ENCODE measurements at places on chromosomes 1 and 21.

GRCh38 chr1:97091263-97091662, 369.7 kb downstream of the PTBP2 start:
- no peak for DNase-seq

DNA sequence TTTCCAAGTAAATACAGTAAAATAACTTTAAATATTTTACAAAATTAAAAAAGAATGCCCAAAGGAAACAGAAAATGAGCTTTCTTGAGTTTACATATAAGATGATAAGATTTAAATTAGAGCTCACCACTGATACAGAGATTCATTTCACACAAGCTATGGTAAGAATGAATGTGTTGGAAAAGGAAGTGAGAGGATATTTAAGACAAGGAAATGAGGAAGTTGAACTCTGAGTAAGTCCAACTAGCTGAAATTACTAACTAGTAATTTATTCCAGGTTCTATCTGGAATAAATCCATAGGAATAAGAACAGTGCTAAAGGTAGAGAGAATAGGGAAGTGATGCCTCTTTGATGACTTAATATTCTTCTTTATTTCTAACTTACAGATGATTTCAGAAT, 42.4 kb downstream of the FNBP1L start:
- no peak for DNase-seq

DNA sequence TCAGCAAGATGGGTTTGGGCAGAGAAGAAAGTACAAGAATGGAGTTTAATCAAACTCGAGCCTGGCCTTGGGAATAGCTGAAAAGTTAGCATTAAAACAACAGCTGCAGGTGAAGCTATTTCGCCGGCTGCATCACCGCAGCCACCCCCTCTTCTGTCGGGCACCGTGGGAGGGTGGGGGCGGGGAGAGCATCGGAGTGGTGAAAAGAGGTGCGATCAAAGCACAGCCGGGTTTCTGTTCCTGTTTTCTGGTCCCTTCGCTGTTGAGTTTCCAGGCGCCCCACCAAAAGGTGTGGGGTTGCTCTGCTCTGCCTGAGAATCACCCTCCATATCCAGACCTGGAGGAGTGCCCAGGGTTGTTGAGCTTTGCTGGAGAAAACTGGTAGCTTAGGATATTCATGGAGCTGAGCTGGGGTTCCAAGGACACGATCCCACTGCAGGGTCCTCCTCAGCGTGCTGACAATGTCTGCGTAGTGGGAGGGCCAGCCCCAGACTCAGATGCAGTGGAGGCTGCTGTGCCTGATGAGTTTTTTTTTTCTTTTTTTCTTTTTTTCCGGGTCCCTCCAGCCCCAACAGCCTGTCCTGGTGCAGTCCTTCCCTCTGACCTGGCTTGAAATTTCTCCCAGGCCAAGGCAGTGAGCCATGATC, 127.5 kb upstream of the C1orf174 start:
- DNase-seq: no peak

- DNase-seq: peak; percentile 68
Measured at GRCh38 chr21:15850645-15851044, 120.9 kb downstream of the USP25 start.

GRCh38 chr1:200901350-200901749, 6.7 kb downstream of the INAVA start:
- no peak for DNase-seq

GRCh38 chr1:15934211-15935055, 41.5 kb downstream of the ZBTB17 start:
- no peak for DNase-seq

- DNase-seq: no peak
Measured at GRCh38 chr1:6509919-6510291, 18.4 kb upstream of the PLEKHG5 start.

DNA sequence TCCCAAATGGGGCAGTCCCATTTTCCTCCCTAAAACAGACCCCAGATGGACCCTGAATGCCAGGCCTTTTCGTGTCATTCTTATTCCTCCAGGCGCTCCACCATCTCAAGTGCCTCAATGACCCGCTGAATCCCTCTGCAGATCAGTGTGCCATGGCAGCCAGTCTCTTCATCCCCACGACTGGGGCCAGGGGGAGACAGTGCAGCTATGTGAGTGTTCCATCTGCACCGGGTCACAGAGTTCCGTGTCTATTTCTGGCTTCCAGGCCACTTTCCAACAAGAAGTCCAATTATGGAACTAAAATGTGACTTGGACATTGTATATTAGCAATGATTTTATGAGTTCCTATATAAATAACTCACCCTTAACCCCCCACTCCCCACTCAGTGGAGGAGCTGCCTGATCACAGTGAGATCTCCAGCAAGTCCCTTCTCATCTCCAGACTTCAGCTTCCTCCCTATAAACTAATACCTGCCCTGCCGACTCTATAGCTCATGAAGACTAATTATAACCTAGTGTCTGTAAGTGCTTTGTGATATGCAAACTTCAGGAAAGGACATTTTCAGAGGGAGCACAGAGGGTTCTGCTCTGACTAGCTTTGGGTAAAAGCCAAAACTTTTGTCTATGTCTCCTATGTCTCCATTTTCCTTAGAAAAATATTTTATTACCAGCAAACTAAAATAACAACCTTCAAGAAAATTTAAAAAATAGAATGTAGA, 56.3 kb upstream of the NFASC start:
- no peak for DNase-seq

DNA sequence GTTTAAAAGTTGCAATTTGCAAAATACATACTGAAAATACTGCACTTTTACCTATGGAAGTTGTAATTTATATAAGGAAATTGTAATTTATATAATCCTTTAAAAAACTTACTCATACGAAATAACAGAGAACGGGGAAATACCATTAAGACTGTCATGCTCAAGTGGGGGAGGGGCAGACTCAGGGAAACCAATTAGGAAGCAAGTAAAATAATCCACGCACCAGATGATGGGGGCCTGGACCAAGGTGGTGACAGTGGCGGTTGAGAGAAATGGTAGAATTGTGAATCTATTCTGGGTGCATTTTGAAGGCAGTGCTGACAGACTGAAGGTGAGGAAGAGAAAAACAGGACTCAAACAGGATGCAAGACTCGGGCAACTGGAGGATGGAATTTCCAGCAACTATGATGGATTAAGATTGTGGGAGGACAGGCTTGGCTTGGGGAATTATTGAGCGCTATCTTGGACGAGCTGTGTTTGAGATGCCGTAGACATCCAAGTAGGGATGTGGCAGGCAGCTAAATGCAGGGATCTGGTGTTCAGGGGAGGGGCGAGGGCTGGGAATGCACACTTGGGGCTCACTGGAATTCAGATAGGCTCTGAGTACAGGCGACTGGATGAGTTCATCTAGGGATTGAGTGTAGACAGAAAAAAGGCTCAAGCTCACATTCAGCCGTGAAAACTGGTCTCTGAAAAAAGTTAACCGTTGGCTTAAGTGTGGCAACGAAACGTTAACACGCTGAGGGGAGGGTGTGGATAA, 977 bp downstream of the LCA5L start:
- peak; percentile 21 for DNase-seq

GRCh38 chr1:119004129-119004527, 16.0 kb upstream of the TBX15 start:
- DNase-seq: no peak

GRCh38 chr1:117312453-117313138, 54.7 kb upstream of the MAN1A2 start:
- DNase-seq: peak; percentile 60

GRCh38 chr21:35093514-35093913, 44.4 kb upstream of the RUNX1 start:
- DNase-seq: no peak

DNA sequence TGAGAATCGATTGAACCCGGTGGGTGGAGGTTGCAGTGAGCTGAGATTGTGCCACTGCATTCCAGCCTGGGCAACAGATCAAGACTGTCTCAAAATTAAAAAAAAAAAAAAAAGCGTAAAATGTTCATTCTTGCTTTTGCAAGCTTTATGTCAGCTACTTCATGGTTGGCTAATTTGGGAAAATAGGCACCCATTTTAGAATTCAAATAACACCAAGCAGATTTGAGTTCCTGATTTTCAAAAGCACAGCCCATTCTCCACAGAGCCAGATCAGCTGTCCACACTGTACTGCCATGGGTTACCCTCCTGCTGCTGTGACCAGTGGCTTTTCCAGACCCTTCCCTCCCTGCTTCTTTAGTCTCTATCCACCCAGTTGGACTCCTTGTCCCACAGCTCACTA, 4.4 kb downstream of the THEM5 start:
- DNase-seq: no peak

DNA sequence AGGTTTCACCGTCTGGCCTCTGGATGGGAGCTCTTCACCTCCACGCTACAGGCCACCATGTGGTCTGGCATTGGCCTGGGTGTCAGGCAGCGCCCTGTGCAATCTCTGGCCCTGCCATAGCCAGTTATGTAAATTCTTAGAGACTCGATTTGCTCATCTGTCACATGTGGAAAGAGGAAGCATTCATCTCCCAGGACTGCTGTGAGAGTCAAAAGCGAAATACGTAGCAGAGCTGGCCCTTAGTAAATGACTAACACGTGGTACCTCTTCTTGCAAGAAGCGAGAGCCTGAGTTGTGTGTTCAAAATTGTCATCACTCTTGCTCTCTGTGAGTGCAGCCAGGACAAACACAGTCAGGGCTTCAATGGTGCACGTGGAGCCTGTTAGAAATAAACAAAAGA, 159.0 kb upstream of the BACE2 start:
- DNase-seq: no peak

DNA sequence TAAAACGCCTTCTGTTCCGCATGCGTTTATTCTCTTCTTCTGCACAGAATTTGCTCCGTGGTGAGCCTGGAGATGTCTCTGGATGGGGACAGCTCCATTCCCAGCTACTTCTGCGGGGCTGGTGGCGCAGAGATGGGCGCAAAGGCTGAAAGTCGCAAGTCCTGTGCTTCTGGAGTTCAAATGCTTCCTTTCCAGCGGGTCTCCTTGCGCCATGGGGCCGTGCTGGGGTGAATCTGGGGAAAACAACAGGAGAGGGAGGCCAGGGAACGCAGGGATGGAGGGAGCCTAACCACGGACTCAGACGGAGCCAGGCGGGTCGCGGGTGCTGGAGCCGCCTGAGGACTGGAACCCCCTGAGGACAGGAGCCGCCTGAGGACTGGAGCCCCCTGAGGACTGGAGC, 2.9 kb upstream of the OR2T12 start:
- DNase-seq: no peak

- peak; percentile 99 for DNase-seq
Measured at GRCh38 chr1:22831729-22832413, 121.2 kb downstream of the EPHB2 start.

GRCh38 chr1:182347019-182347418, 44.6 kb downstream of the GLUL start:
- DNase-seq: no peak

DNA sequence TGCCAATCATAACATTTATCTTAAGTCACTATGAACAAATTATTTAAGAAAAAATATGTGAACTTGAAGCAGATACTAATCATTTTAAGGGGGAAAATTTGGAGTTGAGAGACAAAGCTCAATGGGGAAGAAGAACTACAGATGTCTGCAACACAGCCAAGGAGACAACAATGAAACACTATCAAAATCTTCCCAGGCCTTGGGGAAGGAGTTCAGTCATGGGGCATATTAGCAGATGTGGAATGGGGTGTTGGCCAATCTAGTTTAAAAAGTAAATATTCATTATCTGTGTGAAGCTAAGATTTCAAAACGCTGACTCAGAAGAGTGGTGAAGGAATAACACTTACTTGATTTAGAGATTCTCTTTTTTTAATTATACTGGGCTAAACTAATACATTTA, 671.6 kb upstream of the ZP4 start:
- DNase-seq: peak; percentile 64

- no peak for DNase-seq
Measured at GRCh38 chr21:41521489-41522027, 13.6 kb upstream of the TMPRSS2 start.

GRCh38 chr1:79792219-79792930, 785.8 kb upstream of the ADGRL4 start:
- peak; percentile 14 for DNase-seq

- peak; percentile 32 for DNase-seq
Measured at GRCh38 chr1:240414237-240414636, 197.7 kb downstream of the GREM2 start.

- DNase-seq: no peak
Measured at GRCh38 chr1:65866439-65866838, 73.7 kb downstream of the PDE4B start.

DNA sequence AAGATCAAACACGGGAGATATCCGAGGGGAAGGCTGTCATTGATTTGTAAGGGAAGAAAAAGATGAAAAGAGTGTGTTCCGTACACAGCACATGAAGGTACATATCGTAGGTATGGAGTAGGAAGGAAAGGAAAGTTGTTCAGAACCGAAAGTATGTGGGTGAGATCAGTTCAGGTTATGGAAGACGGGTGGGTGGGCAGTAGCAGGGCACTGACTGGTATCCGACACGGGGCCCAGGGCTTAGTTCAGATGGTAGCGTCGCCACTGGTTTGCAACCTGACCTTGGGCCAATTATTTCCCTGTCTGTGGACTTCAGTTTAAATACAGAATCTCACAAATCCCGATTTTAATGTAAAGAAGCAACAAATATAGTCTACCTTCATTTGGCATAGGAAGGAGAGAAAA, 27.8 kb upstream of the A3GALT2 start:
- no peak for DNase-seq

DNA sequence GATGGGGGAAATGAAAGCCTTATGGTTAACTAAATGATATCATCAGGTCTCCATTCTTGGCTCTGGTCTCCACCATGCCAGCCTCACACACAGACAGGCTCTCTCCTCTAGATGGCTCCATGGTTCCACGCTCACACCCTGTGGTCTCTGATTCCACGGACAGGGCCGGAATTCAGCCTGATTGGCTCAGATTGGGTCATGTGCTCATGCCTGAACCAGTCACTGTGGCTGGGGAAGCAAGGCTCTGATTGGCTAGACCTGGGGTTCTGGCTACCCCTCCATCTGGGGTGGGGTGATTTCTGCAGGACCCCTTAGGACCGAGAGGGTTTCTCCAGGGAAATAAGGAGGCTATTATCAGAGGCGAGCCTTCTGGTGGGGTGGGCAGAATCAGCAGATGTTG, 277.0 kb downstream of the PTPRU start:
- DNase-seq: peak; percentile 74

- DNase-seq: peak; percentile 58
Measured at GRCh38 chr1:32876341-32877210, 5.9 kb upstream of the FNDC5 start.

DNA sequence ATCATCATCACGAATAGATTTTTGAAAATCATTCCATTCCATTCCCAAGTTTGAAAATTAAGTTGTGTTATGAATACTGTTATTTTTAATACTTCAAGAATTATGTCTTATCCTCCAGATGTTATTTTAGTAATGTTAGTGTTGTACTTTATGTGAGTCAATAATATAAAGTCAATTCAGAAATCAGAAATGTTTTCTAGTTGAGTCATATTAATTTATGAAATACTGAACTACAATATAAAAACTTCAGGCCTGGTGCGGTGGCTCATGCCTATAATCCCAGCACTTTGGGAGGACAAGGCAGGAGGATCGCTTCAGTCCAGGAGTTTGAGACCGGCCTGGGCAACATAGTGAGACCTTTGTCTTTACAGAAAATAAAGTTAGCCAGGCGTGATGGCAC, 38.4 kb upstream of the GPR25 start:
- DNase-seq: no peak

DNA sequence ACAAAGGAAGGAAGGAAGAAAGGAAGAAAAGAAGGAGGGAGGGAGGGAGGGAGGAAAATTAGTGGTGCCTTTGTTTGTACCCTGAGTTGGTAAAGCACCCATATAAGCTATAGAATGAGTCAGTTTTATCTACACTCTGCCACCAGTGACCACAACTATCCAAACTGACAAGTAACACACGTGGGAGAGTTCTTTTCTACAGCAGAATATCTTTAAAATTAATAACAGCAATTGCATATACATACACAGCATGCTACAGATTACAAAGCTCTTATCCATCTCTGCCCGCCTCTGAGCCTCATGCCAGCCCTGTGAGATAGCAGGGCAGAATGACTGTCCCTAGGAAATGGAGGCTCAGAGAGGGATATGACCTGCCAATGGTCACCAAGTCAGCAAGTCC, 20.3 kb downstream of the CDCP2 start:
- DNase-seq: no peak

All from epithelial cell of esophagus (primary cell).